ENCODE measurements at places on chromosomes 6 and 20.

GRCh38 chr20:39778847-39779604 lies 816.9 kb downstream of the DHX35 start:
- no peak for DNase-seq

- no peak for DNase-seq
These were observed 599 bp upstream of the PSORS1C1 start for GRCh38 chr6:31113861-31114540.

DNA sequence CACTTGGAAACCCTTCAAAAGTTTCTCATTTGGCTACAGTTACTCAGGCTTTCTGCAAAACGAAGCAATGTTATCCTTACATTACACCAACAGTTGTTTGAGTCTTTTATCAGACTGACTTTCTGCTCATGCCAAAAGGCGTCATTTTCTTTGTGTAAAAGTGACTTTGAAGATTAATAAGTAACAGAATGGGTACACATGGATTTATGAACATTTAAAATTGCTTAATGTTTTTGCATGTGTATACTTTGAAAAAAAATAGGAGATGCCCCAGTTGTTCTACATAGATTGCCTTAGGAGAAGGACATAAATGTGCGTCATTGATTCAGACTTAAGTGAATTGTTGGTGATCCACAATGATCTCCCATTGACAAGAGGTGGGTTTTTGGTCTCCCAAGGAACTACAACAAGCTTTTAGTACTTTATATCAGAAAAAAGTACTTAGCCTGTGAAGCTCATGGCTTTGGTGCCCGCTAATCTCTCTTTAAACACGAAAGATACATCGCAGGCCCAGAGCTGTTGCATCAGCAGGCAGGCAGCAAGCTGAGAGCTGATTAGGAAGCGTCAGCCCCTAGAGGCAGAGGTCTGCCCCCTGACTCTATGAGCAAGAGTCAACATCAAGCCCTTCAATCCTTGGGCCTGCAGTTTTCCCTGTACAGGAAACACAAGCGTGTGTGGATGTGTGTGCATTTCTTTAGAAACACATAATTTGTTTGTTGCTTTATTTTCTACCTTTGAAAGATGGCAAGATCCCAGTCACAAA lies 45.9 kb downstream of the SLC22A3 start:
- no peak for DNase-seq

DNA sequence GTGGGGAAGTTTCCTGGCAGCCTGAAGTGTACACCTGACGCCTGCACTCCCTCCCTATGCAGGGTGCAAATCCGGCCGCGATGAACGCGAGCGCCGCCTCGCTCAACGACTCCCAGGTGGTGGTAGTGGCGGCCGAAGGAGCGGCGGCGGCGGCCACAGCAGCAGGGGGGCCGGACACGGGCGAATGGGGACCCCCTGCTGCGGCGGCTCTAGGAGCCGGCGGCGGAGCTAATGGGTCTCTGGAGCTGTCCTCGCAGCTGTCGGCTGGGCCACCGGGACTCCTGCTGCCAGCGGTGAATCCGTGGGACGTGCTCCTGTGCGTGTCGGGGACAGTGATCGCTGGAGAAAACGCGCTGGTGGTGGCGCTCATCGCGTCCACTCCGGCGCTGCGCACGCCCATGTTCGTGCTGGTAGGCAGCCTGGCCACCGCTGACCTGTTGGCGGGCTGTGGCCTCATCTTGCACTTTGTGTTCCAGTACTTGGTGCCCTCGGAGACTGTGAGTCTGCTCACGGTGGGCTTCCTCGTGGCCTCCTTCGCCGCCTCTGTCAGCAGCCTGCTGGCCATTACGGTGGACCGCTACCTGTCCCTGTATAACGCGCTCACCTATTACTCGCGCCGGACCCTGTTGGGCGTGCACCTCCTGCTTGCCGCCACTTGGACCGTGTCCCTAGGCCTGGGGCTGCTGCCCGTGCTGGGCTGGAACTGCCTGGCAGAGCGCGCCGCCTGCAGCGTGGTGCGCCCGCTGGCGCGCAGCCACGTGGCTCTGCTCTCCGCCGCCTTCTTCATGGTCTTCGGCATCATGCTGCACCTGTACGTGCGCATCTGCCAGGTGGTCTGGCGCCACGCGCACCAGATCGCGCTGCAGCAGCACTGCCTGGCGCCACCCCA lies 1.2 kb downstream of the GPR6 start:
- DNase-seq: no peak

- no peak for DNase-seq
These were observed 38.6 kb upstream of the GGTLC1 start for GRCh38 chr20:24027229-24027628.

DNA sequence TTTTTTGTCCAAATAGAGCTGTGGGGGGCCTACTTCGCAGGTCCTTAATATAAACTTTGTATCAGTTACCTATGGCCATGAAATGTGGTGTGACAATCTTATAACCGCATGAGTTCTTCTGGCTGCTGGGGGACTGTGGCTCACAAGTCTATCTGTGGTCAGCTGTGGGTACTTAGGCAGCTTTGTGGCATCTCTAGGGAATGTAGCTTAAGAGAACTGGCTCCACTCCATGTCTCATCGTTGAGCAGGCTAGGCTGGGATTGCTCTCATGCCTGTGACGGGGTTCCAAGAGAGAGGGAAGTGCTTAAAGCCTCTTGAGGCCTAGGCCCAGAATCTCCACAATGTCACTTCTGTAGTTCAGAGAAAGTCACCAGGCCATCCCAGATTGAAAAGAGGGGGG lies 140.5 kb downstream of the BTBD3 start:
- DNase-seq: no peak

Data from NCI-H510A (cell line).